Glomerular endothelial cell (primary cell): ENCODE measurements at places on chromosomes 11 and 22.

DNA sequence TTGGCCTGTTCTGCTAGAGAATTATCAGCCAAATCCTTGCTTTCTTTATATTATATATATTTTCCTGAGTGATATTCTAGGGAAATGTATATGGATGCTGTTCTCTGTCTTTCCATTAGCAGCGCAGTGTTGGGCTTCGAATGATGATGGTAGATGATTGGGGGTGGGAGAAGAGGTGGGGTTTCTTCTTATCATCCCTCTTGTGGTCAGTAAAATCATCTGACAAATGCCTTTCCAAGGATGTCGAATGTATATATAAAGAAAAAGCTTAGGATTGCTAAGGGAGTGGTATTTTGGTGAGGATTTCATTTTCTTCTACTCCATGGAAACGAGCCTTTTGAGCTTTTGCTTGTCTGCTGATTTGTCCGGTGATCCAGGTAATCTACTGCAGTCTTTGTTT, 48.9 kb downstream of the ARHGEF12 start:
- no peak for DNase-seq

- DNase-seq = no peak
These were observed 575 bp downstream of the MFNG start for GRCh38 chr22:37485395-37486223.

- no peak for DNase-seq
These were observed 32.1 kb downstream of the ARHGEF17 start for GRCh38 chr11:73340164-73340563.

DNA sequence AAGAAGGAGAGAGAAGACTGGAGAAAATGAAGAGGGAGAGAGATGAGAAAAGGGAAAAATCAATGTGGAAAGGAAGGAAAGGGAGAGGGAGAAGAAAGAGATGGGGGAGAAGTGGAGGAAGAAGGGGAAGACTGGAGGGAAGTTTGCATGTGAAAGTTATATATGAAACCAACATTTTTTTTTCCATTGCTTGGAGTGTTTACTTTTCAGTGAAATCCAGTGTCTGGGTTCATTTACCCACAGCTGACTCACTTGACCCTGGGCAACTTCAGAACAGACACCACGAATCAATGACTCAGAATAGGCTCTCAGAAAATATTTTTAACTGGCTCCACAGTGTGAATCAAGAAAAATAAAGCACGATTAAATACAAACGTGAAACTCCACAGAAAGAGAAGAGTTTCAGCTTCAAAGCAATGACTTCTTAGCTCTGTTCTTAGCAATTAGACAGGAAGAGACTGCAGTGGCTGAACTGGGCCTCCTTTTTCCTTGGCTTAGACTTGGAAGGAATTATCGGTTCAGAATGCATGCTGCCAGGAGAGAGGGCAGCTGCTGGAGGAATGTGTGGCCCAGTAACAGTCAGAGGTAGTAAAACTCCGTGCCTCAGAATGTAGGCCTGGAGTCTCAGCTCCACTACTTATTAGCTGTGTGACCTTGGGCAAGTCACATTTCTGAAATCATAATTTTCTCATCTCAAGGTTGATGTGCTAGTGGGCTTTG, 237.5 kb downstream of the MIAT start:
- DNase-seq = peak; percentile 48

DNA sequence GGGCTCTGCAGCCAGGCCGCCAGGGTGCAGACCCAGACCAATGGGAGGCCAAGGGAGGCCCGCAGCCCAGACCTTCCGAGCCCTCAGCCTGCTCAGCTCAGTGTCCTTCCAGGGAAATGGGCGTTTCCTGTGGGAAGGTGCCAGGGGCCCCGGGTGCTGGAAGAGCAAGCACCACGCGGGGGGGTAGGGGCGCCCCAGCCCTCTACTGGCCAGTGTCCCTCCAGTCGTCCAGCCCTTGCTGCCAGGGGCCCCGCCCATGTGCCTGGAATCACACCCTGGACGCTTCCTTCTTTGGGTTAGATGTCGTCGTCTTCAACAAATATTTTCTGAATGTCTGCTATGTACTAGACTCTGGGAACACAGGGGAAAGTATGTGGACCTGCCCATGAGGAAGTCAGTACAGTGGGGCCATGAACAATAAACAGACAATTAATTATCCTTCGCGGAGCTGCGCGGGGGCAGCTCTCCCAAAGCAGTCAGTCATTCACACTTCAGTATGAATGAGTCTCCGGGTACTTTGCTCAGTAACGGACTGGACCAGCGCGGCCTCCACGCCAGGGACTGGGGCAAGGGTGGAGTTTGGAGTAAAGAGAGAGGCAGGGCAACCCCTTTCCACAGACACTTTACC, 60.2 kb downstream of the CDKN1C start:
- no peak for DNase-seq

- DNase-seq = no peak
These were observed 33.2 kb downstream of the XRCC6 start for GRCh38 chr22:41654322-41654721.

DNA sequence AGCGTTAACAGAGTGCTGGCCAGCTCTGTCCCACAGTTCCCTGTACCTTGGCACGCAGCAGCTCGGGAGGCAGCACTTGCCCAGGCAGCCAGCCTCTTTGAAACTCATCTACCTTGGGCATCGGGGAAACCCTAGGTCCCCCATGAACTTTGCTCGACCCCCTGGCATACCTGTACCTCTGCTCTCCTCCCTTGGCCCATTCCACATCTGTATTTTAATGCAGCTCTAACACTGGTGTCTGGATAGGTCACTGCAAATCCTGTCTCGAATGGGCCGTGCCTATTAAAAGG, 304.1 kb downstream of the TBC1D22A start:
- DNase-seq = no peak

DNA sequence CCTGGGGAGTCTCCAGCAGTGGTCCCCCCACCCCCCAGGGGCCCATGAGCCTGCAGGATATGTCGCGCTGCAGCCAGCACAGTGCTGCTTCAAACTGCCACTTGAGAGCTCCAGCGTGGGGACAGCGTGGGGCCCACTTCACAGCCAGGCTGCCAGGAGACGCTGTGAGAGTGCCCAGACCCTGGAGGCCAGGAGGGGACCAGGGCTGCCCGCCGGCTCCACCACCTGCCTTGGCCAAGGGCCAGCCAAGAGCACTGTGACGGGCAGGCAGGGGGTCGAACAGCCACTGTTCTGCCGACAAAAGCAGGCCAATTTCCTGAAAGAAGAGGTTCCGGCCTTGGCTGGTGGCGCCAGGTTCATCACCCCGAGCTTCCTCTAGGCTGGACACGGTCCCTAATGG, 60.2 kb downstream of the FLRT1 start:
- no peak for DNase-seq

DNA sequence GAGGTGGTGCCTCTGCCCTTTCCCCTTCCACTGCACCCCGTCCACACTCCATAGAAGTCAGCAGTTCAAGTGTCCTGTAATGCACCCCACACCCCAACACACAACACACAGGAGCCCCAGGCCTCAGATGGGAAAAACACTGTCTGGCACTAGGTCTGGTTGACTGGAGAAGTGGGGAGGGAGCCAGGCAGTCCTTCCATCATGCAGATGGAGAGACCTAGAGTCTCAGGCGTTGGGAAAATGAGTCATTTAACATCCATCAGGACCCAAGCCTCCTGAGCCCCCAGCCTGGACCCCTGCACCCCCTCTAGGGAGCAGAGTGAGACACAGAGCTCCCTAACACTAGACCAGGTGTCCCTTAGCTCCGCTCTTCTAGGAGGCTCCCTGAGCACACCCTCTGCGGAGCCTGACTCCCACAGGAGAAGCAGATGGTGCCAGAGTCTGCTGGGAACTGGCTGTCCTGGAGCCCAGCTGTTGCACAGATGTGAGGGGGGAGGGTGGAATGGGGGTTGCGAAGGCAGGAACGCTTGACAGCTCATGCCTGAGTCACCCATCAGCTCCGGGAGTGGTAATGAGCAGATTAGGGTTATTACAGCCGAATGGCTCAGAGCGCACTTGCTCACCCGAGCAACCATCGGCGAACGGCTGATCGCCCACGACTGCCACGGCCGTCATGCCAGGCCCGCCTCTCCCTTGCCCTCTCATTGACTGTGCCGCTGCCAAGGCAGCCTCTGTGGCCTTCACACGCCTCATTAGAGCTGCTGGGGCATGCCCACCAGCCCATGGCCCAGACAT, 22.1 kb upstream of the SYT7 start:
- no peak for DNase-seq

- no peak for DNase-seq
These were observed 25.1 kb upstream of the TIMP3 start for GRCh38 chr22:32776397-32776796.

GRCh38 chr22:23583836-23584235, 3.7 kb upstream of the IGLL1 start:
- DNase-seq = no peak

- DNase-seq = no peak
These were observed 257.3 kb upstream of the ISX start for GRCh38 chr22:34808618-34809017.

GRCh38 chr11:44629732-44630345, 64.4 kb downstream of the CD82 start:
- no peak for DNase-seq

- DNase-seq = no peak
These were observed 274.9 kb upstream of the CADM1 start for GRCh38 chr11:115778928-115779650.

DNA sequence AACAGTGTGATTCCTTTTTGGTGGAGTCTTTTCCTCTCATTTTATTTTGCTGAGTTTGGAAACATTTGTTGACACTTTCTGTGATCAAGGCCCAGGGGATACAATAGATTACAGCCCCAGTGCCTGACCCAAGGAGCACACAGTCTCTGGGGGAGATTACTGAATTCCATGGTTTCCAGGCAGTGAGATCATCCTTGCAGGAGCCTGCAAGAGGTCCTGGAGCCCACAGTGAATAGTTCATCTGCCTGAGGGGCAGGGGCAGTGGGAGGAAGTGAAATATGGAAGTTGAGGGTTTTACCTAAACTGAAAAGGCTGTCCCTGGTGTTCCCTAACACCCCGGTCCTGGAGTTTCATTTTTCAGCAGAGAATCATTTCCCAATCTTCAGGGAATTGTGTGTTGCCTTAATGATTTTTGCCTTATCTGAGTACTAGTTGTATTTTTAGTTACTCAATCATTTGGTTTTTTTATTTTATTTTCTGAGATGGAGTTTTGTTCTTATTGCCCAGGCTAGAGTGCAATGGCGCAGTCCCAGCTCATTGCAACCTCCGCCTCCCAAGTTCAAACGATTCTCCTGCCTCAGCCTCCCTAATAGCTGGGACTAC, 7.7 kb downstream of the CCS start:
- DNase-seq = no peak

- no peak for DNase-seq
These were observed 59.1 kb downstream of the NUP98 start for GRCh38 chr11:3738241-3738640.

GRCh38 chr11:104995001-104995408, 26.6 kb upstream of the CASP4 start:
- DNase-seq = no peak

GRCh38 chr11:18294862-18295261, 27.1 kb downstream of the HPS5 start:
- DNase-seq = no peak

DNA sequence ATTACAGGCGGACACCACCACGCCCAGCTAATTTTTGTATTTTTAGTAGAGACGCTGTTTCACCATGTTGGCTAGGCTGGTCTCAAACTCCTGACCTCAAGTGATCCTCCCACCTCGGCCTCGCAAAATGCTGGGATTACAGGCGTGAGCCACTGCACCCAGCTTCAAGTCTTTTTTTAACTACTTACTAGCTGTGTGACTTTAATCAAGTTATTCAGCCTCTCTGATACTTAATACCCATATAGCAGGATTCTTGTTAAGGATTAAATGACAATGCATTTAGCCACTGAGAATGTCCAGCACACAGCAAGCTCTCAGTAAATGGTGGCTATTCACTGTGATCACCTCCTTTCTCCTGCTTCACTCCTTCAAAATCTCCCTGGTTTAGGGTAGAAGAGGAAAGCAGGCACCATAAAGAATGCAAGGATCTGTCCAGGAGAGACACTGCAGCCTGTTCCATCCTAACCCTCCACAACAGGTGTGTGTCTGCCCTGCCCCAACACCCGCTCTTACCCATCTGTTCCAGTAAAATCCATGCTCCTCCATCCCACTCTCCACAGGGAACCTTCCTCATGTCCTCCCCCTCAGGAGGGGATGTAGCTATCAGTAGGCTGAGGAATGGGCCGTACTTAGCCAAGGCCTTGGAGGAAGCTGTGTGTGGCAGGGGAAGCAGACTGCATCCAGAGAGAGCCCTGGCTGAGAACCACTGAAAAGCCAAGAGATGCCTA, 69.3 kb downstream of the MICAL3 start:
- DNase-seq = no peak

DNA sequence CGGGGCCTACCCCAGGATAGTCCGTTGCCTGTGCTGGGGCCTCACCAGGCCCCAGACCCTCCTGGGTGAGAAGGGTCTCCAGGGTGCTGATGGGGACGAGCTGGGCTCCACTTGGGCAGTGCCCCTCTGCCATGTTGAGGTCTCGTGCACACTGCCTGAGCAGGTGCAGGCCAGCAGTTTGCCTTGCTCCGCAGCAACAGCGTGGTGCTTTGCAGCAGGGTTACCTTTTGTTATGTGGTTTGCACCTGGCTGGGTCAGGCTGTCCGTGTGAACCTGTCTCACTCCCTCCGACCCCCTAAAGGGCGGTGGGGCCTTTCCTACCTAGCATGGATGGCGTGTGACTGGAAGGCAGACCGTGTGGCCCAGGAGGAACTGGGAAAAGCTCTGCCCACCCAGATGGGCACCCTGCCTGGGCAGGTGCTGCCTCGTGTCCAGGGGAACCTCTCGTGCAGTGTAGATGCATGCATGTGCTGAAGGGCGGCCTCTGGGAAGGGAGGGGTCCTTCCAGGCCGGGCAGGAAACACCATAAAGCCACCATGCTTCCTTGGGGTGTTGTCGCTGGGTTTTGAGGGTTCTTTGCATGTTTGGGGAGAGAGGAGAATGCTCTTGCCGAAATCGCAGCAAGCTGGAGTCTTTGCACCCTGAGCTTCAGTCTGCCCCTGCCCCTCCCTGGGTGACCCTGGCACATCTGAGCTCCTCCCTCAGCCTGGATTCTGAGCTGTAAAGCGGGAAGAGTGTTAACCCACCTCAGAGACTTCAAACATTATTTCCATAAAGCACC, 75.4 kb upstream of the PPARA start:
- no peak for DNase-seq

DNA sequence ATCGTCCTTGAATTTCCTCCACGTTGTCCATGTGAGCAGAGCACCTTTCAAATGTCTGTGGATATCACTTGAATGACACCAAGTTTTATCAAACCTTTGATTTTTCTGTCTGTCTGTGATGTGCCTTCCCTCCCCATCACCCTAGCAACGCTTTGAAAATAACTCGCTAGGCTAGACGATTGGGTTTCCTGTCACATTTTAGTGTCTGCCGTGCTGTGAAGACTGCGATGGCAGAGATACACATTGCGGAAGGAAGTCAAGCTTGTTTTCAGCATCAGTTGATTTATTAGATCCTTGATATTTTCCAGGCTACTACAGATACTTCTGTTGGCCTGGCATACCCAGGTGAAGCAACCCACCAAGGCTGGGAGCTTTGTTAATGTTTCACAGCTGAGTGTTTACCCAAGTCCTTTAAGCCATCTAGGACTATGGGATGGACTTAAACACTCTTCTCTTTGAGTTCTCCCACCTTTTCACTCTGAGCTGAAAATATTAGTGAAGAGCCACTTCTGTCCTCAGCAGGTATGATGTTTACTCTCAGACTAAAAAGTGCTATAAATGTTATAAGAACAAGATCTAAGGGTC, 93.6 kb upstream of the CD44 start:
- DNase-seq = no peak

- no peak for DNase-seq
These were observed 11.3 kb upstream of the SESN3 start for GRCh38 chr11:95242091-95242844.
